ELR (cell line): ENCODE measurements at places on chromosomes 2 and 18.

- no peak for DNase-seq
Observed at GRCh38 chr18:33538418-33539042, 39.5 kb upstream of the ASXL3 start.

- DNase-seq = no peak
Observed at GRCh38 chr2:175463589-175464310, 282.2 kb upstream of the ATP5MC3 start.

GRCh38 chr2:191180276-191180675 lies 29.5 kb upstream of the STAT4 start:
- no peak for DNase-seq

GRCh38 chr18:38221476-38222100 lies 656.0 kb upstream of the CELF4 start:
- no peak for DNase-seq

DNA sequence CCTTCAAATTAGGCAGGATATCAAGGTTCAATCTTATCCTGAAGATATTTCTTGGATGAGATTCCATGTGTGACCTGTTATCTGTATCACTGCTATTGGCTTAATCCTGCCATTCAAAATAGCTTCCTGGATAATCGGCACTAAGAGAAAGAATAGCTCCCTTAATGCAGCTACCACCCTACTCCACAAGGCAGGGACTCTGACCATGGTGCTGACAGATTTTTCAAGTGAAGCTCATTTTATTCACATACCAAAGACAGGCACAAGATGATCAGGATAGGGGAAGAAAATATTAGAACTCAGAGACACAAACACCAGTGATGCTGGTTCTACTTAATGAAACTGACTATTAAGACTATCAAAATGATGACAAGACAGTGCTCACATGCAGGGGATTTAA lies 74.9 kb downstream of the ORC4 start:
- DNase-seq = peak; percentile 18

- no peak for DNase-seq
Observed at GRCh38 chr2:127624756-127625571, 21.0 kb upstream of the GPR17 start.

DNA sequence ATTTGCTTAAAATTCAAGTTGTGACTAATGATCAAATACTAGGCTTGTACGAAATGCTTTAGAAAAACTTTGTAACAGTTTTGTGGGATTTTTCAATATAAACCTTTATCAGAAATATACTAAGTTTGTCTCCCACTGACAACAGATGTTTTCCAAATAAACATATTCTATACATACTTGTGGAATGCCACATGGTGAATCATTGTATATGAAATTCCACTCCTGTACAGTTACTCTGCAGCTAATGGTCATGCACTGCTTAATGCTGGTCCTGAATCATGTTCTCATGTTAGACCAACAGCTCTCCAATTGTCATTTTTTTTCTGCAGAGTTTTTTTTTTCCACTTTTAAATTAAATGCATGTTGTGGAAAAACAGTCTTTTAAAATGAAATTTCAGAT lies 90.1 kb downstream of the DPP4 start:
- peak; percentile 87 for DNase-seq

GRCh38 chr2:57862727-57863126 lies 183.9 kb upstream of the VRK2 start:
- no peak for DNase-seq

DNA sequence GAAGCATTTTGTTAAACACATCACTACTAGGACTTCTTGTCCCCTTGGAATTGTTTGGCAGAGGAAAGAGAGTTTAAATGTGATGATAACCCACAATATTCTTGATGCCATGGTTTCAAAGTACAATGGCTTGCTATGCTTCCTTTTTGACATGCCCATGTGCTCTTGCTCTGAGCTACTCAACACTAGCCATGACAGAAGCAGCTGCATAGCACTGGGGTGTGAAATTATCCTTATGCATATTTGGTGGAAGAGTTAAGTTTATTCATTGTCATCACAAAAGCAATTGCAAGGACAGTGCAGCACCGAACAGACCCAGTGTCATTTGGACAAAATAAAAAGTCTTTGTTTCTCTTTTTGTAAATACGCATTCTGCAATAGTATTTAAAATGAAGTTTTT lies 209.9 kb upstream of the CDH20 start:
- DNase-seq = no peak

DNA sequence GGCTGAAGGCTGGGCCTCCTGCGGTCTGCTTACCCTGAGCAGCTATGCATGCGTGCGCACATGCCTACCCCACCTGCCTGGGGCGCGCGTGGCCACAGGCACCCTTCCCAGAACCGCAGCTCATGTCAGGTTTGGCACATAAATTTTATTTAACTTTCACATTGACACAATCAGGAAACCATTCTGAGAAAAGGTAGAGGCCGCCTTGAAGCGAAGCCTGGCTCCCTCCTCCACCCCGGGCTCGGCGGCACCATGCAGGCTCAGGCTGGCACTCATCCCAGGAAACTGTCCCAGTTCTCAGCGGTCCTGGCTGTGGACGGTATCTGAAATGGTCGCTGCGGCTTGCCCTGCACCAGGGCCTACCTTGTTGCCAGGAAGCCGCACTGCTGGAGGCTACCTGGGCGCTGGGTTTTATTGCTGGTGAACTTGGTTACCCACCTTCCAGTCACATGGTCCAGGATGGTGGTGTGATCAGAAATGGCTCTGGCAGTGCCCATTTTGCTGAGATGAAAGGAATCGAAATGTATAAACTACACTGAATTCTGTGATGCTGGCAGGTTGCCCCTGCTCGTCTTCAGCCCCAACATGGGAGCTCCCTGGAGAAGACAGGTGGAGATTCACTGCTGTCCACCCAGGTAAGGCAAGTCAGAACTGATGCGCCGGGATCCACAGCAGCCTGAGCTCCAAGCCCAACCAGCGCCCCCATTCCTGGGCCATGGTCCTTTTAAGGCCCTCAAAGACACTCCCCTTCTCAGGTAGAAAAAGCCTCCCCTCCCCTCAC lies 25.5 kb downstream of the CHST10 start:
- no peak for DNase-seq
